ENCODE measurements at places on chromosomes 11 and 22.

DNA sequence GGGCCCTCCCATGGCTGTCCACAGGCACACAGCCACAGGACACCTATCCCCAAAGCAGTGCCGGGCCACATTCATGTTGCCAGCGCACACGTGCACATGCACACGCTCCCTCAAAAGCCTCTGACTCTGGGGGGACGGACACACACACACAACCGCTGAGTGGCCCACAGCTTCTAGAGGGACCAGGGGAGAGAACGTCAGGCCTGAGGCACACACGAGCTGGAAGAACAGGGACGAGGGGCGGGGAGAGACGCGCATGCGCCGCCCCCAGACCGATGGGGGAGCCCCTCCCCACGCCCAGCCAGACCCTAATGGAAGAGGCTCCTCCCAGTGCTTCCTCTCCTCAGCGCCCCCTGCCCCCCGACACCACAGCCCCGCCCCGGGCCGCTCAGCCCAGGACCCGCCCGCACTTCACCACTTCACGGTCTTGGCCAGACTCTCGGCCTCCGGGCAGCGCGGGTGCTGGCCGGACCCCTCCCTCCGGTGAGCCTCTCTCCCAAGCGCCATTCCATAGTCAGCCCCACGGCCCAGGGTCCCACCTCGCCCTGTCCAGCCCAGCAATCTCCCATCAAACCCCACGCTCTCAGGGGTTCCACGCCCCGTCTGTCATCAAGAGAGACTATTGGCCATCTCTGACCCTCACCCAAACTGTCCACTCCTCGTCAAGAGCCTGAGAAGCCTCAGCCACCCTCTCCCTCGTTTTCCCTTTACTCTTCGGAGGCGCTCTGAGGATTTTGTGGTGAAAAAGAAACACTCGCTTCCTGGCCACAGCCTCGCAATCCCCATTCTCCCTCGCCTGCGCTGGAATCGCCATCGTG is 11.7 kb downstream of the NRXN2 start:
- no peak for DNase-seq

GRCh38 chr11:130086669-130087068 is 17.0 kb downstream of the APLP2 start:
- no peak for DNase-seq

DNA sequence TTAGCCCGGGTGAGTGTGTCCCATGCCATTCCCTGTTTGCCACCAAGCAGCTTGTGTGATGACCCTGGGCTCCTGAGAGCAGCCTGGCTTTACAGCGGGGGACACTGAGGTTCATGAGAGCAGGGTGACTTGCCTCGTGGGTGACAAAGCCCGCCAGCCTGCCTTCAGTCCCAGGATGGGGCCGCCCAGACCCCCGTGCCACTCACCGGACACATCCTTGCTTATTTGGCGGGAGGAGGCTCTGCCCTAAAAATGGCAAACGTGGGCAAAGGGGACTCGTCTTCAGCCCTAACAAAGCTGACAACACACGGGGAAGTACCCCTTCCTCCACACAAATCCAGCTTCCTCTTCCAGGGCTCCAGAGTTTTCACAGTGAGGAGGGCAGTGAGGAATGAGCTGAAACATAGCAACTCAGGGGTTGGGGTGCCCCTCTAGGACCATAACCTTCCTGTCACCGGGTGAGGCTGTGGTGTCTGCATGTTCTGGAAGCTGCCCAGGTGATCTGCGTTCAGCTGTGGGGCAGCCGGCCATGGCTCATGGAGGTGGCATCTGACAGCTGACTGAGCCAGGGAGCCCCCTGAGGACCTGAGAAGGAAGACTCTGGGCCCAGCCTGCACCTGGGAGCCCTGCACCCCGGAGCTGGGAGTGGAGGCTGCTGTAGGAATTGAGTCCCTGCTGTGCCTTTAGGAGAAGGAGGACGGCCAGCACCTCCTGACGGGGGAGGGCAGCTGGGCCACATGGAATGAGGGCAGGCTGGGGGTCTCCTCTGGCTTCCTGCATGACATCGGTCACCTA is 16.7 kb downstream of the RIBC2 start:
- no peak for DNase-seq

DNA sequence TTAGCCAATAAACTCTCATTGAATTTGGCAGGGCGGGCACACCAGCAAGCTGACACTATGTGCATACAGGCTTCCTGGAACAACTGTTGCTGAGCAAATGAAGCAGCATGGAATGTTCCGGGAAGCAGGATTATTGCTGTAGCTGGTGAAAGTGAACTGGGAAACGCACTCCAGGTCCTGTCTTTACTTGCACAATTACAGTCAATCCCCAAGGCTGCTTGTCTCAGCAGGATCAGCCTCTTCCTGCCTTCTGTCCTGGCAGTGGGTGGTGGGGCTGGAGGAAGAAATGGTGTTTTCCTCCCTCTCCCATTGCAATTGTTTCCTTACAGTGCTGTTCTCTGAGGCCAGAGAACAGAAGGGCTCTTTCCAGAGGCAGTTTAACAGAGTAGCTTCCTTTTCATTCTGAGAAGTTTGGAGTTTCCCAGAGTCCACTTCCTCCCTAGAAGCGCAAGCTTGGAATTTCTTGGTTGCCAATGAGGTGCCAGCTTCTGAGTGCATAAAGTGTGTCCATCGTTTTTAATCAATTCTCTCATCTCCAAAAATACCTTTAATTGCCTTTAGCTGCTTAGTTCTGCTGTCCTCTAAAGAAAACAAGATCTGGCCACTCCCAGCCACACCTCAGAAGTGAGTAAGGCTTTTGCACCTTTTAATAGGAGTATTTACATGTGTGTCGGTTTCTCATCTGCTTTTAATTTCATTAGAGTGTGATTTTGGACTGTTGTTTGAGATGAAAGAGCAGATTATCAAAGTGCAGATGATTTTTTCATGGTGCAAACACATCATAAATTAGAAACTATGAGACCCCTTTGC is 19.9 kb downstream of the CD44 start:
- peak; percentile 55 for DNase-seq

DNA sequence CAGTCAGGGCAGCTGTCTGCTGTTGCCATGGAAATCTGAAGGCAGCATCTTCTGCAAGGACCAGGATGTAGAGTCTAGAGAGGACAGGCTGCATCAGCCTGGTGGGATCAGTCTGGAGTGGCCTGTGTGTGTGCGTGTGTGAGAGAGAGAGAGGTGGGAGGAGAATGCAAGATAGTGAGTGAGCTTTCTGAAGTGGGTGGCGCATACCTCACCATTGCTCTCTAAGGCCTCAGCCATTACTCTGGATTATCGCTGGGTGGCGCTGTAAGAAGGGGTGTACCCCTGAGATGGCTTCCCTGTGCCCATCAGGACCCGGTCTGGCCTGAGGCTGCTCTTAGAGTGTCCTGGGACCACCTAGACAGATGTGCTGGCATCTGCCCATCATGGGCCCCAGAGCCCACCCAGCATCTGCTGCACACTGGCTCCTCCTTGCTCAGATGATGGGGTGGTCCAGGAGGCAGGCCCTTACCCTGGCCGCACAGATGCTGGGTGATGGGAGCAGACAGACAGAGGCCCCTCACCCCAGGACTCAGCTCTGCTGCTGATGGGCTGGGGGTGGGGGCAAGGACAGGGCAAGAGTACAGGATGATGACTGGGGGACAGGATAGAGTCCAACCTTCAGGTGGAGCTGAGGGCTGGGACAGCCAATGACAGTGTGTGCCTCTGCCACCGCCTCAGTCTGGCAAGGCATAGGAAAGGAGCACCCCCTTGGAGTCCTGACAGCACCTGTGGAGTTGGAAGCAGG is 25.7 kb upstream of the TUB start:
- DNase-seq: no peak

DNA sequence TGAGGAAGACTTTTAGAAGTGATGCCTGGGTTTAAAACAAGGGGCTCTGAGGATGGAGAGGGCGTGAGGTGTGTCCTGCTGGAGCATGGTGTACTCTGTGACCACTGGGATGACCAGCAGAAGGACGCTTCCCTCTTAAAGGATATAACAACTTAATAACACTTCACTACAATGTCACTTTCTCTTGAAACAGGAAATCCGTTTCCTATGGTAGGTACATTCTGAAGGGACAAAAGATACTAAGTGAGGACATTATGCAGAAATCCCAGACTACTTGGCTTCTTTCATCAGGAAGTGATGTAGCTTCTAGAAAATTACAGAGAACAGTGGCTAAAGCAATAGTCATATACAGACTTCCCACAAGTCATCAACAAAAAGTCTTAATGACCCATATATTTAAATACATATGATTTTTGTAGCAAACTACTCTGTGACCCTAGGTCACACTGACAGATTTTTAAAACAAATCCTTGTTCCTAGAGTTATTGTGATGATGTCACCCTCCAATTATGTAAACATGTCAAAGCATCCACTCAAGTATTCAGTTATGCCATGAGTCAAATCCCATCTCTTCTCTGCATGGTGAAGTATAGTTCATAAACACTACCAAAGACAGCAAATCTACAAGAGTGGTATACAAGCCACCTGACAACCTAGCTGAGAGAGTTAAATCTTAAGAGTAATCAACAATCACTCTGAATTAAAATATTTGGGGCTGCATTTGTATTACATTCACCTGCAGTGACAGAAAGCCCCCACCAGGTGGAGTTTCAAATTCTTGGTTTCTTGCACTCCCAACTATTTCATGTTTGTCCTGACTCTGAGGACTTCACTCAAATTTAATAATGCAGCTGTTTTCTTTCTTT is 32.8 kb downstream of the PITPNB start:
- peak; percentile 89 for DNase-seq
